SW480 (cell line): ENCODE measurements at places on chromosomes 5 and 9.

DNA sequence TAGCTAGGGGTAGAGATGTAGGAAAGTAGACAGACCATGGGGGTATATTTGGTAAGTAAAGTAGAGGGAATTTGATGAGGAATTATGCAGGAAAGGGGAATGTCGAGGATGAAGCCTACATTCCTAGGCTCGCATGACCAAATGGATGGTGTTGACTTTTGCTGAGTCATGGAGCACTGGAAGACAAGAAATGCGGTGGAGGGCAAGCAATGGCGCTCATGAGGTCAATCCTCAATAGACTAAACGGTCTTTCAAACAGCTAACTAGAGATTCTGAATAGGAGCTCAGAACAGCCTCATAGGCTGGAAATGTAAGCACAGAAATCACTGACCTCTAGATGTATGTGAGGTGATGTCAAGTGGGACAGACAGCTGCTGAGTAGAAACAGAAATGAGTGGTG lies 50.7 kb upstream of the FST start:
- DNase-seq, result no peak

DNA sequence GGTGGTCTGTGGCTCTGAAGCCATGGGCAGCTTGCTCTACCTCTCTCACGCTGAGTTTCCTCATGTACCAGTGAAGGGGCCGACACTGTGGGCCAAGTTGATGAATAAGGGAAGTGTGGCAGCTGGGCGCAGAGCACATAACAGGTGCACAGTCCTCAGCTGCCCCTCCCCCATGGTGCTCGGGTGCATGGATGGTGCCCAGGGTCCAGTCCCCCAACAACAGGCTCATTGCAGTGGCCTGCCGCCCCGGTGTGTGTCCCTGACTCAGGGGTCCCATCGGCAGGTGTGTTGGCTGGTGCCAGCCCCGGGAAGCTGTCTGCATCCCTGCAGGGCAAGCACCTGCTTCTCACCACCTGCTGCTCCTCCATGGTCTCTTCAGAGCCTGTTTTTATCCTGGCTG lies 36.6 kb downstream of the COL5A1 start:
- no peak for DNase-seq

DNA sequence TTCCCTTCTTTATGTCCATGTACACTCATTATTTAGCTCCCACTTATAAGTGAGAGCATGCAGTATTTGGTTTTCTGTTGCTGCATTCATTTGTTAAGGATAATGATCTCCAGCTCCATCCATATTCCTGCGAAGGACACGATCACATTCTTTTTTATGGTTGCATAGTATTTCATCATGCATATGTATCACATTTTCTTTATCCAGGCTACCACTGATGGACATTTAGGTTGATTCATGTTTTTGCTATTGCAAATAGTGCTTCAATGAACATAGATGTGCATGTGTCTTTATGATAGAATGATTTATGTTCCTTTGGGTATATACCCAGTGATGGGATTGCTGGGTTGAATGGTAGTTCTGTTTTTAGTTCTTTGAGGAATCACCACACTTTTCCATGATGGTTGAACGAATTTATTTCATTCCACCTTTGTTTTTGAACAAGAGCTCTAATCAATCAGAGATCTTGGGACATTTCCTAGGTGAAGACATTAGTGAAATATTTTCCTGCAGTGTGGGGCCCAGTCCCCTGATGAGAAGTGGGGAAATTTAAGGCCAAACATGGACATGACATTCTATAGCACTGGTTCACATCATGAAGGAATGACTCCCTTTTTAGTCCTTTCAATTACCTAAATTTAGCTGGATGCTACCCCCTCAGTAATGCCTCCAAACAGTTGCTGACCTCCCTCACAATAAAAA lies 7.1 kb upstream of the TEX48 start:
- DNase-seq, result no peak

DNA sequence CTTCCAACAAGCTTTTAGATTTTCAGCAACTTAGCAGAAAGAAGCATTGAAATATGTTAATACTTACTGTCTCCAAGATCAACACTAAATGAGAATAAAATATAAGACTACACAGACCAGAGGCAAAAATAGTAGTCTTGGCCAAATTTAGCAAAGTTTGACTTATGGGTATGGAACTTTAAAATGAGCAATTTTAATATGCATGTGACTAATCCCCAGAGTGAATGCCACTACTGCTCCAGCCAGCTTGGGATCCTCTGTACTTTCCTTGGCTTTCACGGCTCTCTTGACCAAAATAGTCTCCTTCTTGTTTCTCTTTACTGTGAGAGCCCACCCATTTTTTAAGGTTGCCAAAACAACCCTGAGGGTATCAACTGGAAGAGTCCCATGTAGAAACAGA lies 148.0 kb upstream of the GRIA1 start:
- DNase-seq, result no peak

DNA sequence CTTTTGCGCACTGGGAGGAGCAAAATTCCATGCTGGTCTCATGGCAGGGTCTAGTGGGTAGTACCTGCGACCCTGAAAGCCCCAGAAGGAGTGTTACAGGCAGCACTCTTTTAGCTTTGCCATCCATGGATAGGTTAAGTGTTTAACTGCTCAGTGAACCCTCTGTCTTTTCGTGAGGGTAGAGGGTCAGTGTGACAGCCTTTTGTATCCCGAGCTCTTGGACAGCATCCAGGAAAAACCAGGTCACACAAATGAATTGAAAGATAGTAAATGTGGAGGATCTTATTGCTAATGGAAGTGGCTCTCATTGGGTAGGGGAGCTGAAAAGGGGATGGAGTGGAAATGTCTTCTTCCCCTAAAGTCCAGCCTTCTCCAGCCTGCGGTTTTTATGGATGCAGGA lies 57.8 kb upstream of the CCDC112 start:
- DNase-seq, result no peak

DNA sequence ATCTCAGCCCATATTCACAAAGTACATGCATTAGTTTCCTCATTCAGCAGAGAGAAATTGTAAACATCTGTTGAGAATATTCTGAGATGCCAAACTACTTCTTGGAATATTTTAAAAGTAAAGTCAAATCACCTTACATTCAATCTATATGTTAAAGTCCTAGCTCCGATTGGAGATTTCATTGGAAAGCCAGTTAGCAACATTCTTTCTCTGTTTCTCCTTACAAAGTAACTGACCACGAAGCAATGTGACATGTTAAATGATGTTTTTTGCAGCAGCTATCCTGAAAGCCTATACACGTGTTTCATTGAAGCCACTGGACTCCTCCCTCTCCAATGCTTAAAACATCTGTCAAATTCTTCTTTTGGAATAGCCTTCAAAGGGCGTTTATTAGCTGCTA lies 379.1 kb upstream of the CCNH start:
- no peak for DNase-seq

GRCh38 chr5:128154943-128155342 lies 71.4 kb downstream of the SLC12A2 start:
- DNase-seq, result no peak

DNA sequence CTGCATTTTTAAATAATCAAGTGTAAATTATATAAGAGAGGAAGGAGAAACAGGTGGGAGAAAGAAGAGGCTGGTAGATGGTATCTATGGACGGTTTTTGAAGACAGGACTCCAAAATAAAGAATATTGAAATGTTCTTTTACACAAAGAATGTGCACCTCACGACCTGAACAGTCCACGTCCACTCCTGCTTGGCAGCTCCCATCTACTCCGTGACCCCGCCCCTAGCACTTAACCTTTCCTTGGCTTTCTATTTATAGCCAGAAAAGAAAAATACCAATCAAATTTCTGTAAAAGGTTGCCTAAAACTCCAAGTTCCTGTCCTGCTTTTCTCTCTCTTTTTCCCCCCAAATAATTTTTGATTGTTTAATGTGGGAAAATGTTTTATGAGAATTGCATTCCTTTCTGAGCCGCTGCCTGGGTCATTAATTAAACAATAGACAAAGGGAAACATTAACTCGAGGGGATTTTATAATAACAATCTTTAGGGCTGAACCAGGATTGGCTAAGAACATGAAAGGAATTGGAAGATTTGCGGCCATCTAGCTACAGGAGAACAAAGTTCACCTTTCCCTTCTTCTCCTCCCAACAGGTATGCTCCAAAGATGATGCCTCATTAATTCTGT lies 173.6 kb upstream of the MAP3K1 start:
- DNase-seq, result peak; percentile 22

GRCh38 chr5:14218480-14218879 lies 75.3 kb downstream of the TRIO start:
- no peak for DNase-seq

DNA sequence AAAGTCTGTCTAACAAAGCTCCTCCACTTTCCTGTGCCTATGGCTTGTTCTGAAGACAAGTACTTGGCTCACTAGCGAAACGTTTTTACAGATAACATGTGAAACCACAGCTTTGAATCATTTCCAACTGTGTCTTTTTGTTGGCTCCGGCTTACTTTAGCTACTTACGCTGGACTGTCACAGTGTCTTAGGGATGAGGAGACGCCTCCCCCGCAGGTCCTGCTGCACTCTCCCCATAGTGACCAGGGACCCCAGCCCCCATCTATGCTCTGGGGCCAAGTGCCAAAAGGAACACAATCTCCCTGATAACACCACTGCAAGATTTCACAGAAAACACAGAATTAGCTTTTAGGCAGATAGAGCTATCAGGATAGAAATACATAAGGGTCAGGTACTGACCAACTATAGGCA lies 219.1 kb downstream of the ADAMTS6 start:
- DNase-seq, result no peak

GRCh38 chr9:69667306-69667705 lies 4.9 kb downstream of the APBA1 start:
- no peak for DNase-seq

- peak; percentile 82 for DNase-seq
Observed at GRCh38 chr9:135478829-135479468, 633 bp upstream of the PPP1R26 start.

GRCh38 chr5:147187099-147187540 lies 47.7 kb upstream of the STK32A start:
- no peak for DNase-seq

DNA sequence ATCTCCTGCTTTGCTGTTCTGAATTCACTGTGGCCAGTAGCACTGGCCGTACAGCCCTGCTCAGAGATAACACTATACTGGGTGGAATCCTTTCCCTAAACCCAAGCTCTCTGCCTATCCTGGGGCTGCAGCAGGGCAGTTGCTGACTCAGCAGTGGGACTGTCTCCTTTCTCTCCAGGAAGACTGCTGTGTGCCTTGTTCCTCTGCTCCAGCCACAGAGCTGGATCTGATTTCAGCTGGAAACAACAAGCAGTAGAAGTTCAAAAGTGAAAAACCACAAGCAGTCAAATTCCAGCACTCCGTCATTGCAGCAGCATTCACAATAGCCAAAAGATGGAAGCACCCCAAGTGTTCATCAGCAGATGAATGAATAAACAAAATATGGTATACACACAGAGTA lies 105.0 kb downstream of the FBXL7 start:
- no peak for DNase-seq

GRCh38 chr5:158992037-158992740 lies 107.5 kb downstream of the EBF1 start:
- no peak for DNase-seq

DNA sequence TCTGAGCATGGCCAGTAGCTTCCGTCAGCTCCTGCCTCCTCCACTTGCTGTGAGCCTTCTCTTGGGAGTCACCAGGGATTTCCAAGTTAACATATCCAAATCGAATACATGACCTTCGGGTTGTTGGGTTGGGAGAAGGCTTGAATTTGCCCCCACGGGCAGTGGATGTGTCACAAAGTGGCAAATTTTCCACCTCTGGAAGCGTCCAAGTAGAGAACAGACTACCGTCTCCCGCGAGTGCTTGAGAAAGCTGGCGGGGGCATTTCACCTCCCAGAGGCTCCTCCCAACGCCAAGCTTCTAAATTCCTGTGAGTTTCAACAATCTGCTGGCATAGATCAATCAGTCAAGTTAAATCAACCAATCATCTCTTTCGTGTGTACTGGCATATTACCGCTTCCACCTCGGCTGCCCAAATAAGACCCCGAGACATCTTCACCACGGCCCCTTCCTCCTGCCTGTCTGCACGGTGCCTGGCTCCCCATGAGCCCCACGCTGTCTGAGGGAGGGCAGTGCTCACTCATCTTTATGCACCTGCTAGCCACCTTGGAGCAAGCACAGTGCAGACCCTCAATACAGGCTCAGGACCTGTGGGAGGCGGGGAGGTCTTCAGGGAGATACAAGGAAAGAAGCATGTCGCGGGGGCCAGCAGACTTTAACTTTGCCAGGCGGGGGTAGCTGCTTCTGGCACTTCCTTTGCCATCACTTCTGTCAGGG lies 79.1 kb downstream of the MRPL36 start:
- DNase-seq, result no peak

DNA sequence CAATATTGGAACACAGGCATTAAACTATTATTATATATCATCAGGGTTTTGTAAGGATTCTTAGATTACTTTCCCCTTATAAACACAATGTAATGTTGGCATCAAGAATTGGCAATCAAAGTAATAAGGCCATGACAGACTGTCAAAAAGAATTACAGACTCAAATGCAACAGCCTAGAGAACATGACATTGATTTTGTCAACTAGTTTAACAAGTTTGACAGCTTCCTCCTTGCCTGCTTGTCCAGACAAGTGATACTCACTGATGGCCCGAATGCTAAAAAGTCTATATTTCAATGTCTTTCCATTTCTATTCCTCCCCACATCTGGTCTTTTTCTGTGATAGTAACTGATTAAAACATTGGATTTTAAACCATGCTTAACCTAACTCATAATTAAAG lies 6.4 kb upstream of the ANKRD31 start:
- DNase-seq, result no peak

DNA sequence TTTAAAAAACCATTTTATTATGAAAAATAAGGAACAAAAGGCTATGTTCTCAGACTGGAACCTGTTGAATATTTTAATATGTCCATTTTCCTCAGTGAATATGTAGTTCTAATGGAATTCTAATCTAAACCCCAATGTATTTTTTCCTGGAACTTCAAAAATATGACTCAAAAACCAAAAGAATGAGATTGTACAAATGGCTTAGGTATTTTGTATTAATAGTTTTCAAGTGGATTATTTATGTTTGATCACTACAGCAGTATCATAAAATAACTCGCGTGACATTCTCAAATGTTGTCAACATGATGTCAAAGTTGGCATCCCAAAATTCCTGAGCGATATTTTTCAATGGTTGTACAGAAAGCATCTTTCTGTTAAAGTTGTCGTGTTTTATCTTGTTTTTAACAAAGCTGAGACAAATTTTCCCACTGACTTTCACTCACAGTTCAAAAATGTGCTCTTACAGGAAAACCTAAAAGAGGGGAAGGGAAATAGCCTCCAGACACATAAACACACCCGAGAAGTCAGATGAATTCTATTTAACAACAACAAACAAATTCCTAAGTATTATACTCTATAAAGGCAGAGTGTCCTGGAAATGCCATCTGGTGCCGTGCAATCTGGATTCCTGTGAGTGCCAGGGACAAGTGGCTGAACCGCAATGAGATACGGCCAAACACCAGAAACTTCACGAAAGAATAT lies 68.1 kb upstream of the TAS2R1 start:
- no peak for DNase-seq

- DNase-seq, result no peak
Observed at GRCh38 chr5:172603251-172603806, 37.7 kb upstream of the NEURL1B start.

DNA sequence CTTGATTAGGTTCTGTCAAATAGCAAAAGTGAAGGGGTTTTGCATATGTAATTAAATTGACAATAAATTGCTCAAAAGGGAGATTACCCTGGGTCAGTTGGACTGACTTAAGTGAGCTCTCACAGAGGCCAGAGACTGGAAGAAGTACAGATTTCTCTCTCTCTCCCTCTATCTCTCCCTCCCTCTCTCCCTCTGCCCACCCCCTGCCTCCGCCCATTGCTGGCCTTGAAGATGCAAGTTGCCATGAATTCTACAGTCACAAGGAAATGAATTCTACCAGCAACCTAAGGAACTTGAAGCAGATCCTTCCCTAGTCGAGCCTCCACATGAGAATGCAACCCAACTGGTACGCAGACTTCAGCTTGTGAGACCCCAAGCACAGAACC lies 119.2 kb downstream of the LPAR1 start:
- DNase-seq, result no peak
